ENCODE measurements at places on chromosomes 3 and 15. TPM values are rescaled to one million over a fixed set of nuclear protein-coding genes. Genes with fewer than 3 reads are reported as not detected.

The SLCO3A1 gene
- polyA plus RNA-seq, result 11.1 TPM

The MEX3B gene
- polyA plus RNA-seq, result 17.1 TPM

The PARL gene
- polyA plus RNA-seq, result 51.4 TPM

The ANKUB1 gene
- polyA plus RNA-seq, result 0.46 TPM

The CSPG5 gene
- 0.94 TPM for polyA plus RNA-seq

The DNAJC17 gene
- polyA plus RNA-seq, result 43.4 TPM

The CELF6 gene
- polyA plus RNA-seq, result 3.1 TPM

The ADAMTS9 gene
- 166 TPM for polyA plus RNA-seq

The VEPH1 gene
- polyA plus RNA-seq, result 58.9 TPM

The PLAAT1 gene
- polyA plus RNA-seq, result 3.7 TPM
